Heart right ventricle (tissue), 16 donors: ENCODE measurements at places on chromosomes 4 and X. TPM values are rescaled to one million over a fixed set of nuclear protein-coding genes. Genes with fewer than 3 reads are reported as not detected.

The TRIM61 gene
- 2.2 TPM for total RNA-seq

The HERC3 gene
- 40.6 TPM for total RNA-seq

The NPNT gene
- 2.5 TPM for total RNA-seq

DNA sequence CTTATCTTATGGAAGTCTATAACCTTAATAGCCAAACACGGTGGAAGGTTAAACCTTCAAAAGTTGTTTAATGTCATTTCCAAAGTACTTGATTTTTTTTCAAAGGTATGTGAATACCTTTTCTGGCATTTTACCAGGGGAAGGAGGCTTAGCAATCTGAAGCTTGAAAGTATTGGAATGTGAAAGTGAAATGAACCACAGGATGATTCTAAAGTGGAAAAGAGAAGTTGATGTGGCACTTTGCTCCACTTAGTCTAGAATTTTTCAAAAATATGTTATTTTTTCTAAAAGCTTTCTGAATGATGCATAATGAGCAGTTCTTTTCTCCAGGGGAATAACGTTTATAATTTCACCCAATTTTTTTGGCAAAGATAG is 19.2 kb downstream of the PI4K2B start:
- no peaks in the 10 kb centered on the region for H3K4me1 ChIP-seq
- H3K27me3 ChIP-seq: no peaks in the 10 kb centered on the region
- peaks cover 11% of the 10 kb centered on the region for H3K36me3 ChIP-seq
- DNase-seq: no peak
- H3K27ac ChIP-seq: no peak overlapping the region

DNA sequence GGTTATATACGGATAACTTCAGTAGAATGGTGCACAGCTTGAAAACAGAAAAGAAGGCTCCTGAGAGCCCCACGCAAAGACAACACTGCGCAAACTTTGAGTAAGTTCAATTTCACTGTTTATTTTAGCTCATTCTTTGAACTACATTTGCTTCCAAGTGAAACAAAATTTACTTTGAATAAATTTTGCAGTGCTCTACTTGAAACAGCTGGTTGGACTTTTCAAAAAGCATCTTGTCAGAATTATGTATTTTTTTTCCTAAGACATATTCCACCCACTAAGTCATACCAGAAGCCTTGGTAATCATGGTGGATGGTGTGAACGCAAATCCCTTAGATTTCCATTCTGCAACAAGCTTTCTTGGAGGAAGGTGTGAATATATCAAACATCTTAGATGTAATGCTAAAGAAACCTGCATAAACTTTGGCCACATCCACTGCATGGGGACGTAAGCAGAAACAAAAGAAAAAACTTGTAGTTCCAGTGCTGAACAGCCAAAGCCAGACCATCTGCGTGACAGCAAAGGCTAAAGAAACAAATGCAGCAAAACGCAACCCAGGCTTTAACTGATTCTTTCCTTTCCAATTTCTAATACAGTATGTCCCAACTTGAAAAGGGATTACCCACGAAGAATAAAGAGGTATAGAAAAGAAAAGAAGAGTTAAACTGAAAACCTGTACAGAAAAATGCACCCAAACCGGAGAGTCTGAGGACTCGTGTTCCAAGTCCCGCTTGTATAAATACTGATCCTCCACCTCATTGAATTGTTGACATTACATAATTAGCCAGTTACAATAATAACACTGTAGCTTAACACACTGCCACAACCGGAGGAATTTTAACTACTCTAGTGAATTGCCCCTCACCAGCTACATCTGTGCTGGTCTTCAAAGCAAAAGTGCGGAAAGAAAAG is 90.9 kb downstream of the SH3RF1 start:
- peak overlapping the region; percentile 2 for H3K4me3 ChIP-seq
- peaks cover 4% of the 10 kb centered on the region for H3K4me1 ChIP-seq
- no peaks in the 10 kb centered on the region for H3K27me3 ChIP-seq
- H3K36me3 ChIP-seq: no peaks in the 10 kb centered on the region

DNA sequence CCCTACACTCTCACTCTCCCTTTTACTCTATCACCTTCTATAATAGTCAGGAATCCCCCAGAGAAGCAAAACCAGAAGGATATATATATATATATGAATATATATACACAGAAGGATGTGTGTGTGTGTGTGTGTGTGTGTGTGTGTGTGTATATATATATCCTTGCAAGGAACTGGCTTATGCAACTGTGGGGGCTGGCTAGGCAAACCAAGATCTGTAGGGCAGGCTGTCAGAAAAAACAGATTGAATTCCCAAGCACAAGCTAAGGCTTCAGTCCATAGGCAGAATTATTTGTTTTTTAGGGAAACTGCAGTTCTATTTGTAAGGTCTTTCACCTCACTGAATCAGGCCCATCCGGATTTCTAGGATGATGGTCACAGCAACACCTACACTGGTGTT is 13.0 kb upstream of the KLHL2 start:
- no peaks in the 10 kb centered on the region for H3K27me3 ChIP-seq
- no peaks in the 10 kb centered on the region for H3K36me3 ChIP-seq
- H3K4me3 ChIP-seq: no peak overlapping the region
- DNase-seq: no peak

DNA sequence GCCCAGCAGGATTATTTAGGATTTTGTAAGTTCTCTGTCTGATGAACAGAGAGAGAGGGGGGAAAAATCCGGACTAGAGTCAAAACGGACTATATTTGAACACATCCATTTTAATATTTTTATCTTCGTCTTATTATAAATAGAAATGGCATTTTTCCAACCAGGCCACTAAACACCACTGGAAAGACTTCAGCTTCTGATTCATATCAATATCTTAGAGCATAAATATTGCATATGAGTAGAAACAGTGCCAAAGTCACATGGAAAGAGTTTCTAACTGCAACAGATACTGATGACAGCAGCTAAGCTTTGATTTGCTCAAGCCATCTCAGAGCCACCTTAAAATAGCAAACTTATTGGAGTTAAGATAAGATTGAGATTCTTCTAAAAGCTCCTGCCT is 456 bp downstream of the PPARGC1A start:
- peak overlapping the region; percentile 40 for H3K4me3 ChIP-seq
- H3K27ac ChIP-seq: peak overlapping the region; percentile 84
- no peak for DNase-seq
- H3K27me3 ChIP-seq: no peaks in the 10 kb centered on the region
- no peaks in the 10 kb centered on the region for H3K36me3 ChIP-seq
